ENCODE measurements at places on chromosomes 6 and 20. TPM values are rescaled to one million over a fixed set of nuclear protein-coding genes. Genes with fewer than 3 reads are reported as not detected.

DNA sequence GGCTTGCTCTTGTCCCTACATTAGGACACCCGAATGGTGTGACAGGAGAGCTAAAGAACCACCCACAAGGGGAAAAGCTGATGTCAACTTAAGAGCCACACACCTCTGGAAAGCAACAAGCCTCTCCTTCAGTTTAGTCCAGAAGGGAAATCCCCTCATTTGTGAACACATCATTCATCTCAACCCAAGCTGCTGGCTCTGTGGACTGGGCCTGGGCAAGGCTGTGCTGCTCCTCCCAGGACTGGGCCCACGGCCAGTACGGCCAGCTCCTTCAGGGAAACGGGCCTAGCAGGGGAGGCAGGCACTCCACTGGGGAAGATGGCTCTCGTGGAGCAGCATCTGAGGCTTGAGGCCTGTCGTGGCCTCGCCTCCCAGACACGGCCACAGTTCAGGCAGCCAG is 12.8 kb upstream of the SLC4A11 start:
- no peak for DNase-seq
- H3K4me3 ChIP-seq, result no peak overlapping the region
- peaks cover 54% of the 10 kb centered on the region for H3K36me3 ChIP-seq
- no peak overlapping the region for H3K27ac ChIP-seq
- peaks cover 13% of the 10 kb centered on the region for H3K4me1 ChIP-seq
- H3K27me3 ChIP-seq, result peaks cover 33% of the 10 kb centered on the region

GRCh38 chr20:16069389-16070010 is 503.7 kb downstream of the KIF16B start:
- peaks cover 21% of the 10 kb centered on the region for H3K4me1 ChIP-seq
- no peak overlapping the region for H3K4me3 ChIP-seq
- no peak overlapping the region for H3K27ac ChIP-seq

GRCh38 chr20:37670351-37670791 is 23.5 kb upstream of the CTNNBL1 start:
- peaks cover 27% of the 10 kb centered on the region for H3K27me3 ChIP-seq
- DNase-seq, result peak; percentile 46
- H3K36me3 ChIP-seq, result no peaks in the 10 kb centered on the region
- H3K27ac ChIP-seq, result no peak overlapping the region

- H3K4me3 ChIP-seq, result no peak overlapping the region
- H3K27ac ChIP-seq, result no peak overlapping the region
- no peak for DNase-seq
- peaks cover 3% of the 10 kb centered on the region for H3K4me1 ChIP-seq
- peaks cover 6% of the 10 kb centered on the region for H3K27me3 ChIP-seq
- H3K36me3 ChIP-seq, result no peaks in the 10 kb centered on the region
These were observed 272.9 kb downstream of the SMOC2 start for GRCh38 chr6:168713839-168714238.

DNA sequence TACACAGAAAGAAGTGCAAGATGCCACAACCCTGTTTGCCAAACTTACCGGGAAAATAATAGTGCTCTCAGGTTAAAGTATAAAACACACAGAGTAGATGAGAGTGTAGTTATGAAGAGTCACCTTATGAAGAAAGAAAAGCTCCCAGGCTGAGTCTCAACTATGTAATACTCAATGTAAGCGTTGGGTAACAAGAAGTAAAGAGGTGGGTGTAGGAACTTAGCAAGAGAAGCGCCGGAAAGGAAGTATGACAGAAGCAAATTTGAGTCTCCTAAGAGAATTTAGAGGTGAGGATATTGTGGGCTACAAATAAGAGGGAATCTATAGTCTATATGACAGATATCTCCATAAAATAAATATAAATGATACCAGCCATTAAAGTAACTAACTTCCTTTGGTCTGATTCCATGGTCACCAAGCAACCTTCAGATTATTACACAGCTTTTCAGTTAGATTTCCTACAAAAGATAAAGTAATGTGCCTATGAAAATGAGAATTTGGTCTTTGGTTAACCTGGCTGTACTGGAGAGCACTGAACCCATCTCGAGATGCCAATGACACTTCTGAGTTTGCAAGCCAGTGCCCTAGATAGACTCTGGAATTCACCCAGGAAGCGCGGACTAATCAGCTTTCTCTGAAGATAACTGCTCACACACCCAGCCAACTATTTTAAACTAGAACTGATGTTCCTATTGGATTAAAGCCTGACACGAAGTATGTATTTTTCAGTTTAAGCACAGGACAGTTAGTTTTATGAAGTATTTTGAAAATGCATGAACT is 1.8 kb downstream of the TUBE1 start:
- H3K27ac ChIP-seq, result no peak overlapping the region
- H3K4me1 ChIP-seq, result no peaks in the 10 kb centered on the region
- H3K36me3 ChIP-seq, result peaks cover 5% of the 10 kb centered on the region
- H3K4me3 ChIP-seq, result no peak overlapping the region
- DNase-seq, result peak; percentile 17

DNA sequence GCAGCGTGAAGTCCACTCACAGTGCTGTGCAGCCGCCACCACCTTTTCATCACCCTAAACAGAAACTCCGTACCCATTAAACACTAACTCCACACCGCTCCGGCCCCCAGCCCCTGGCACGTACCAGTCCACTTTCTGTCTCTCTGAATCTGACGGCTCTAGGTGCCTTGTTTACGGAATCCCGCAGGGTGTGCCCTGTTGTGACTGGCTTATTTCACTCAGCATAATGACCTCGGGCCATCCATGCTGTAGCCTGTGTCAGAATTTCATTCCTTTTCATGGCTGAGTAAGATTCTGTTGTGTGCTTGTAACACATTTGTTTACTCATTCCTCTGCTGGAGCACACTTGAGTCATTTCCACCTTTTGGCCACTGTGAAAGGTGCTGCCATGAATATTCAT is 18.0 kb downstream of the TCFL5 start:
- no peak for DNase-seq
- no peak overlapping the region for H3K4me3 ChIP-seq
- peaks cover 6% of the 10 kb centered on the region for H3K27me3 ChIP-seq
- peaks cover 8% of the 10 kb centered on the region for H3K4me1 ChIP-seq
- H3K27ac ChIP-seq, result no peak overlapping the region

DNA sequence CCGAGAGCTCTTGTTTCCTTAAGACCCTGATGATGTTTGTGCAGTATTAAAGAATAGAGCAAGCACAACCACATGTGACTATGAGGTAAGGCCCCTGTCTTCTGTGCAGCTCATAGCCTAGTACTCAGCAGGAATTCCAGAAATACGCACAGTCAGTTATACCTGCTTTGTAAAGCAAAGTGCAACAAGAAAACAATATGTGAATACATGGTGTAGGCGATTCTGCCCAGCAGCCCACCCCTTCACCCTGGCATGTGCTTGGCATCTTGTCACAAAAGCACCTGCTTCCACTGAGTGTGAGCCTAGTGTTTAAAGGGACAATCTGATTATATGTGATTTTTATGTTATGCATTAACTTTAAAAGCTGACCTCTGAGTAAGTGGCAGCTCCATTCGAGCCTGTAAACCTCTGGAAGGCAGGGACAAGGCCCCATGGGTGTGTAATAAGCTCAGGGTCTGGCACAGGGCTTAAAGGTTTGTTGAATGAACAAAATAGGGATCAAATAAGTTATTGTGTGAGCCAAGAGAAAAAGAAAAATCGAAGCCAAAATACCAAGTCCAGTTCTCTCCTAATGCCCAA is 148.7 kb downstream of the DOK5 start:
- H3K4me1 ChIP-seq, result peaks cover 38% of the 10 kb centered on the region
- DNase-seq, result peak; percentile 29
- H3K36me3 ChIP-seq, result no peaks in the 10 kb centered on the region
- peak overlapping the region; percentile 57 for H3K27ac ChIP-seq
- H3K27me3 ChIP-seq, result no peaks in the 10 kb centered on the region

- peak; percentile 94 for DNase-seq
- peak overlapping the region; percentile 80 for H3K27ac ChIP-seq
- peaks cover 44% of the 10 kb centered on the region for H3K27me3 ChIP-seq
- no peaks in the 10 kb centered on the region for H3K36me3 ChIP-seq
- H3K4me1 ChIP-seq, result peaks cover 43% of the 10 kb centered on the region
These were observed 2.7 kb upstream of the COL12A1 start for GRCh38 chr6:75208298-75209183.

- no peak for DNase-seq
- H3K36me3 ChIP-seq, result no peaks in the 10 kb centered on the region
- peaks cover 92% of the 10 kb centered on the region for H3K27me3 ChIP-seq
- peaks cover 30% of the 10 kb centered on the region for H3K4me1 ChIP-seq
These were observed 1.8 kb downstream of the FOXF2 start for GRCh38 chr6:1390946-1391799.

DNA sequence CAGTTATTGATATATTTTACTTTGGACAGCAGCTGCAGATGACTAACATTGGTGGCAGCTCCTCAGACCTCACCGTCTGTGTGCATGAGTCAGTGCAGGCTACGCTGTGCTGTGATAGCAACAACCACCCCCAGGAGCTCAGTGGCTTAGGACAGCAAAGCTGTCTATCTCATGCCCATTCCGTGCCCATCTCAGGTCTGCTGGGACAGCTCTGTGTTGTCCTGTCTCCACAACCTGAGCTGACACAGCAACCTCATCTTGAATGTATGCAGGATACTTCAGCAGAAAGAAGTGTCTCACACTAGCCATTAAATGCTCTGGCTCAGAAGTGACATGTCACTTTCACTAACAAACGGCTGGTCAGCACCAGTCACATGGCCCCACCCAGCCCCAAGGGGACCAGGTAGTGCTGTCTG is 47.7 kb downstream of the BANF2 start:
- no peaks in the 10 kb centered on the region for H3K36me3 ChIP-seq
- no peak overlapping the region for H3K27ac ChIP-seq
- no peak overlapping the region for H3K4me3 ChIP-seq
- peaks cover 2% of the 10 kb centered on the region for H3K4me1 ChIP-seq
- DNase-seq, result peak; percentile 28
- H3K27me3 ChIP-seq, result no peaks in the 10 kb centered on the region

DNA sequence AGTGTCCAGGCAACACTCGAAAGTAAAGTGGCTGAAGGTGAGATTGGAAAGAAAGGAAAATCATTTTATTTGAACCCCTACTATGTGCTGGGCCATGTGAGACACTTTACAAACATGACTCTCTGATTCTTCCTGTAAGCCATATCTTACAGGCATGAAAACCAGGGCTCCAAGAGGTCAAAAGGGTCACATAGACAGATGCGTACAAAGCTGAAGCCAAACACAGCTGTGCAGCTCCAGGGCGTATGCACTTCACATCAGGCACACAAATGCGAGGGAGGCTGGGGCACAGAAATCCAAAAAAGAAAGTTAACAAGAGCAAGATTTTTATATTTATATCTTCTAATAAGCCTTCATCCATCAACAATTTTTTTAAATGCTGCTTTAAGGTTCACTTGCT is 176.5 kb downstream of the PHACTR1 start:
- H3K36me3 ChIP-seq, result no peaks in the 10 kb centered on the region
- H3K4me3 ChIP-seq, result no peak overlapping the region
- peaks cover 2% of the 10 kb centered on the region for H3K4me1 ChIP-seq
- no peaks in the 10 kb centered on the region for H3K27me3 ChIP-seq
- DNase-seq, result peak; percentile 42
- peak overlapping the region; percentile 21 for H3K27ac ChIP-seq

DNA sequence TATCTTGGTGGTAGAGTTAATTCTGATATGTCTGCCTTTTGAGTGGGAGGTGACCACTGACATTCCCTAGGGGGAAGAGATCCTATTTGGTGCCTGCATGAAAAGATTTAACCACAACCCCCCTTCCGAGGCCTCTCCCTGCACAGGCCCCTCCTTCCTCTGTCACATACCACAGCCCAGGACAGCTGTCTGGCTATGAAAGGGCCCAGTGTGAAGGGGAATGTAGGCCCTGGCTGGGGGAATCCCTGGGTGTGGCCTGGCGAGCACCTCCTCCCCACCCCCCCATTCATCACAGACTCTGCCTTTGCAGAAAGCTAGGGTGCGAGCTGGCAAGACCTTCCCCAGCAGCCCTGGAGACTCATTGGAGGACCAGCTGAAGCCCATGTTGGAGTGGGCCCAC is 27.4 kb upstream of the MAPRE1 start:
- no peak overlapping the region for H3K4me3 ChIP-seq
- peak; percentile 80 for DNase-seq
- H3K27me3 ChIP-seq, result no peaks in the 10 kb centered on the region
- H3K36me3 ChIP-seq, result peaks cover 3% of the 10 kb centered on the region

DNA sequence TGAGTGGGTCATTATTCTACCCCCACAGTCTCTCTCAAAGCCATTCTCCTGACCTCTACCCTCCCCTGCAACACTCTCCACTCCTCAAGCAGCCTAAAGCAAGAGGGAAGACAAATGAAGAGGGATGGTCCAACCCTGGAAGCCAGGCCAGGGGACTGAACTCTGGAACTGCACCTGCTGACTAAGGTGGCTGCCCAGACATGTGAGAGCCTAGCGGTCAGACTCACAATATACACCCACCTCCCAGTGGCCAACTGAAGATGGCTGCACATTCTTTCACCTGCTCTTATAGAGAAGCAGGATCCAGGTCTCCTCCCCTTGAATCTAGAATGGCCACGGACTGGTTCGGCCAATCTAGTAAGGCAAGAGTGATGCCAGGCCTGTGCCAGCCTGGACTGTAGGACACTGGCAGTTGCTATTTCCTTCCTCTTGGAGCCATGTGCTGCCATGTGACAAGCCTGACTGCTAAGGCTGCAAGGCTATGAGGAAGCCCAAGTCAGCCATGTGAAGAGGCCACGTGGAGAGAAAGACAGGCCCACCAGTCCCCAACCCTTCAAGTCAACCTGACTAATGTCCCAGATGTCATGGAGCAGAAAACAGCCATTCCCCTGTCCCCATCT is 31.8 kb downstream of the ACSS1 start:
- DNase-seq, result no peak
- peaks cover 3% of the 10 kb centered on the region for H3K4me1 ChIP-seq
- H3K27me3 ChIP-seq, result no peaks in the 10 kb centered on the region
- no peak overlapping the region for H3K27ac ChIP-seq
- H3K4me3 ChIP-seq, result no peak overlapping the region

GRCh38 chr6:111576291-111576690 is 29.4 kb downstream of the TRAF3IP2 start:
- no peak overlapping the region for H3K27ac ChIP-seq
- H3K4me3 ChIP-seq, result no peak overlapping the region
- no peak for DNase-seq
- peaks cover 22% of the 10 kb centered on the region for H3K36me3 ChIP-seq
- peaks cover 19% of the 10 kb centered on the region for H3K4me1 ChIP-seq

DNA sequence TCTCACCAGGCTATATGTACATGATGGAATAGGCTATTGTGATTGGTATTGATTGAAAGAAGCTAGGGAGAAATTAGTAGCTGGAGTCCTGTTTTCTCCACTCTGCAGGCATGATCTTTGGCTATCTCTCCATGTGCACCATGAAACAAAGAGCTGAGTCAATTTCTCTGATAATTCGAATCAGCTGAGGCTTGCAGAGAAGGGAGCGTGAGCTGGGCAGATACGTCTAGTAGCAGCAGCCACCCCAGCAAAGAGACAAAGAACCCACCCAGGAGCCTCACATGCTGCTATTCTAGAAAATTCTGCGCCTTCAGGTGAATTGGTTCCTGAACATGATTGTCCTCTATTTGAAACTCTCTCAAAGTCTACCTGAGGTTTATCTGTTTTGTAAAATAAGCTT is 6.9 kb upstream of the SGK1 start:
- H3K4me1 ChIP-seq, result no peaks in the 10 kb centered on the region
- no peak overlapping the region for H3K4me3 ChIP-seq
- H3K27me3 ChIP-seq, result no peaks in the 10 kb centered on the region
- H3K36me3 ChIP-seq, result no peaks in the 10 kb centered on the region
- no peak for DNase-seq

Gene ENPP1
- 13.7 TPM for total RNA-seq

Gene MAFB
- 6.3 TPM for total RNA-seq

Gene SUMO4
- 2.2 TPM for total RNA-seq

Gene RALY
- 56.5 TPM for total RNA-seq

Gene C2
- 3.7 TPM for total RNA-seq

Gene CD24
- 19.0 TPM for total RNA-seq

Gene INSM1
- 0.04 TPM for total RNA-seq
